ENCODE measurements at places on chromosomes 3 and 15.
A peak's percentile ranks its signal among the peaks of the same experiment; 100 is the strongest.

DNA sequence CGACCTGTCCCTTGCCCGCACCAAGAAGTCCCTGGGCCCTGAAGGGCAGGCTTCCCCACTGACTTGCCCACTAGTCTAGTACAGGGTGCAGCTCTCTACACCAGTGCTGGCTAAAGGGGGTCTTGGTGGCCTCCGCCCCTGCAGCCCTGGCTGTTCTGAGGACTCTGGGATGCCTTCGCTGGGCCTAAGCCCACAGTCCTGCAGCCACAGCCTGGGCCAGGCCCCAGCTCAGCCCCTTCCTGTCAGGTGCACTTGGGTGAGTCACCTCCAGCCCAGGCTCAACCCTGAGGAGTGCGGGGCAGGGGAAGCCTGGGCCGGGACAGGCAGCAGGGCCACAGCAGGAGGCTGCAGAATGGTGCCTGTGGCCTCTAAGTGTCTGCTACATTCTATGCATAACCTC, 971 bp downstream of the C3orf22 start:
- DNase-seq, result no peak

DNA sequence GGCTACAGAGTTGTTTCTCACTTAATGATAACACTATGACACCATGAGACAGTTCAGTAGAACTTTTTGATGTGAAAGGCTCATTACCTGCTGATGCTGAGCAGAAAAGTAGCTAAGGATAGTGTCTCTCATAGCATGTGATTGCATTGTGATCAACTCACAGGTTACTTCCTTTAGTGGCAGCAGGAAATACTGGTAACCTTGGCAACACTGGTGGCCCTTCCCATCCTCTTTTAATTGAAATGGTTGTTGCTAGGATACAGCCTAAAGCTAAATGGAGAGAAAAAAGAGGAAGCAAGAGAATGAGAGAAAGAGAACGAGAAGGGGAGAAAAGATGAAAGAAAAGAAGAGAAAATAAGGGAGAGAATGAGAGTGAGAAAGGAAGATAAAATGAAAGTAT, 204.7 kb upstream of the GAP43 start:
- DNase-seq, result no peak

DNA sequence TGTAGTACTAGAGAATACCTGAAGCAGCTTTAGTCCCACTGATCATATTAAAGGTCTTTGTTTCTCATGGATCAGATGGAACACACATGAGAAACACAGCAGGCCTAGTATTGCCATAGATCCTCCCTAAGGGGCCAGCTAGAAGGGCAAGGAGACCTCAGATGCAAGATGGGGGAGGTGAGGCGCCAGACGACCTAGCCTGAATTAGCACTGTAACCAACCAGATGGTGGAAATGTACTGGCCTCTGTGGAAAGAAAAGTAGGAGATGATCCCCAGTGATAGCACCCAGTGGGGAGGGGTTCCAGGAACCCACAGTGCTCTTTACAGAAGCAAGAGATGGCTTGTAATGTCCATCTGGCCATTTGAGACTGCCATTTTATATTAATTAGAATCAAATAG, 138.2 kb upstream of the ZNF385D start:
- DNase-seq, result no peak

DNA sequence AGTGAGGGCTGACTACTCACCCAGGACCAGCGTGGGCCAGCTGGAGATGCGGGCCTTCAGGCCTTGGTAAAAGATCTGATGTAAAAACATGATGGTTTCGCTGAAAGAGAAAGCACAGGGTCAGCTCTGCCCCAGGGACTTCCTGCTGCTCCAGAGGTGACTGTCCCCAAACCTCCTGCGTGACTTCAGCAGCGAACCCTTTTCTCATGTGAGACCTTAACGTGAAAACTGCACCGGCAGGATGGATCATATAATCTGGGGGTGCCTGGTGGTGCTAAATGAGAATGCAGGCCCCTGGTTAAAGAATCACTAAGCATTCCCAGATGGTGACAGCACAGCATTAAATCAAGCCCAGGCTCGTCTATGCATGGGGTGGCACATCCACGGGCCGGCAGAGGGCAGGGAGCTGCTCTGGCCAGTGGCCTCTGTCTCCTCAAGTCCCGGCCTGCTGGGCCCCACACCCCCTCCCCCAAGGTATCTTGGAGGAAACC, 55.4 kb downstream of the RASGRF1 start:
- no peak for DNase-seq

DNA sequence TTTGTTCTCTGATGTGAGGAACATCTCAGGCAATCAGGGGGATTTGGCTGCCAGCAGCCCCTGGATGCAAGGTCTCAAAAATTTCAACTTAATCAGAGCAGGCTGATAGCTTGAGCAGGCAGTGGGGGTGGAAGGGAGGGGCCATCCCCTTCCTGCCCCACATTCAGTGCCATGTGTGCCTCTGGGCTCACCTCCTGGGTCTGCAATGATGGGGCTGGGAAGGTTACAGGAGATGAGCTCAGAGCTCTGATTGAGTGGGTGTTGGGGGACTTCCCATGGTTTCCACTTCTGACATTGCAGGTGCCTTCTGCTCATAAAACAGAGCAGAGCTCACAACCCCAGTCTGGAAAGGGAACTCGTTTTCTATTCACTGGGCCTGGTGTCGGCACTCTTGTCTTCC, 37.0 kb downstream of the PARP16 start:
- peak; percentile 64 for DNase-seq

DNA sequence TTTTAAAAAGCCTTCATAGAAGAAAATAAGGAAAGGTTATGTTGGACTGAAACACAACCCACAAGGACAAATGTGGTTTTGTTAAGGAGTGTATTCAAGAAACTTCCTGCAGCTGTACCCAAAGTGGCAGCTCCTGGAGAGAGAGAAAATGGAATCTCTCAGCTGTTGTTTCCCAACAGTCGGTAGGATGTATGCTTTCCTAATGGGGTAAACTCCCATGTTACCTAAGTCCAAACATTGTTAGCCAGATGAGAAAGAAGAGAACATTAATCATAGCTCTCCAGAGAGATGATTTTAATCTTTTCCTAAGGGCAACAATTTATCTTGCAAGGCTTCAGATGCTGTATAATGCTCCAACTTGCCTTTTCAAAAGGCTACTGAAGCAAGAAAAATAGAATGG, 22.6 kb upstream of the TEX9 start:
- no peak for DNase-seq

DNA sequence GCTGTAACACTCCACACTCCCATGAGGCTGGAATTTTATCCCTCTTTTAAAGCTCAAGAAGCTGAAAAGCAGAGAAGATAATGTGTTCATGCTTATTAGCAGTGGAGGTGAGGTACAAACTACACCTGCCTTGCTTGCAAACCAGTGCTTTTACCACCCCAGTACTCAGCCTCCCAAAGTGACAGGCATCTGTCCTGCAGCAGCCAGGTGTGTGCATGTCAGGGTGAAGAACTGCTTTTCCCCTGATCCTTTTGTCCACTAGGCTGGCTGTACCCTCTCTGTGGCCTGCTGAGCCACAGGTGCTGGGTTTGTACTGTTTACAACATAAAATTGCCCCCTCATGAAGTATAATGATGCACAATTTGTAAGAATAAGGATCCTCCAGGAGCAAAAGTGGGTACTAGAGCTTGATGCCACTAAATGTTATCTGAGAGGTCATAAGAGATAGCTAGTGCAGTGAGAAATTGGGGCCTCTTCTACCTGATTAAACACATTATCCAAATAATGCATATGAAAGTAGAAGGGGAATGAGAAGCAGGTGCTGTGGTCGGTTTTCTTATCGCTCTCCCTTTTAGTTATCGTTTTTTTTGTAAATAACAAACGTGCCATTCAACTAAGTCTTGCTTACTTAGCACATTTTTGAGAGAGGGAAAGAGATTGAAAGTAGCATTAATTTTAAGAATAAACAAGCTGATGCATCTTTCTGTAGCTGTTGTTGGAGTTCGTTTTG, 39.2 kb upstream of the GADL1 start:
- no peak for DNase-seq

DNA sequence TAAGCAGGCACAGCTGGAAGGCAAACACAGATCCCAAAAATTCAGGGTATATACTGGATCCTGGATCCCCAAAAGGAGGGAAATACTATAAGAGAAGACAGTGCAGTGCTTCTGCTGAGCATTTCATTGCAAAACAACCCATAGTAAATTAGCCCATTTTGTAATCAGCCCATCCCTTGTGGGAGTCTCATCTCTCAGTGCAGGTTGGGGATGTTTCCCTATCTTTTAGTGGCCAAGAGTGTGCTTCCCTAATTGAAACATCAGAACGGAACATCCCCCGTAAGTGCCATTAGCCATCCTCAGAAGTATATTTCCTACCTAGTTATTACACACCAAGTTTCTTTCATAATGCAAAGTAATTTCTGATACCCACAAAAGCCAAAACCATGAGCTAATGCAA, 11.2 kb upstream of the MTMR14 start:
- no peak for DNase-seq

DNA sequence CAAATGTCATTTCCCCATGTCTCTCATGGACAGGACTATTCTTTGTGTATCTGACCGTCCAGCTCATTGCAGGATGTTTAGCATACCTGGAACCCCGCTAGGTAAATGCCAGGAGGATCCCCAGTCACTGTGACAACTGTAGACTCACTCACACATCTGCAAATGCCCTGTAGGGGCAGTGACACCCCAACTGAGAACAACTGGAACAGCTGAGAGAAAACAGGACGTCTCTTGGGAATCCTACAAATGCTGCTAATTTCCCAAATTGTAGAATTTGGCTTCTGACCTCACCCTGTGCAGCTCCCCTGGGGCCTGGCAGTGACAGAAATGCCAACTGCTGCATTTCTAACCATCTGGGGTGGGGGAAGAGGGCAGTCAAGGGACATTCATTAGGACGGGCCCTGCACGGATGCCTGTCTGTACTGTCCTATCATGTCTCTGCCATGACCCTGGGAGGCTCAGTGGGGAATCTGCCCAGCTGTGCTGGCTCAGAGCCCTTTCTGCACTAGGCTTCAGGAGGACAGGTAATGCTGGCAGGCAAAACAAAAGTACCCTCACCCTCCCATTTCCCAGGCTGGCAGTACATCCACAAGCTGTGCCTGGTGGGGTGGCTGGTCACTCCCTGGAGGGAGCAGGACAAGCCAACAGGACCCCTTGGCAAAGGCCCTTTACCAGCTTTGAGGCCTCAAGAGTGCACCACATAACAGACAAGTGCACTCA, 30.4 kb downstream of the RAB6B start:
- DNase-seq, result no peak

DNA sequence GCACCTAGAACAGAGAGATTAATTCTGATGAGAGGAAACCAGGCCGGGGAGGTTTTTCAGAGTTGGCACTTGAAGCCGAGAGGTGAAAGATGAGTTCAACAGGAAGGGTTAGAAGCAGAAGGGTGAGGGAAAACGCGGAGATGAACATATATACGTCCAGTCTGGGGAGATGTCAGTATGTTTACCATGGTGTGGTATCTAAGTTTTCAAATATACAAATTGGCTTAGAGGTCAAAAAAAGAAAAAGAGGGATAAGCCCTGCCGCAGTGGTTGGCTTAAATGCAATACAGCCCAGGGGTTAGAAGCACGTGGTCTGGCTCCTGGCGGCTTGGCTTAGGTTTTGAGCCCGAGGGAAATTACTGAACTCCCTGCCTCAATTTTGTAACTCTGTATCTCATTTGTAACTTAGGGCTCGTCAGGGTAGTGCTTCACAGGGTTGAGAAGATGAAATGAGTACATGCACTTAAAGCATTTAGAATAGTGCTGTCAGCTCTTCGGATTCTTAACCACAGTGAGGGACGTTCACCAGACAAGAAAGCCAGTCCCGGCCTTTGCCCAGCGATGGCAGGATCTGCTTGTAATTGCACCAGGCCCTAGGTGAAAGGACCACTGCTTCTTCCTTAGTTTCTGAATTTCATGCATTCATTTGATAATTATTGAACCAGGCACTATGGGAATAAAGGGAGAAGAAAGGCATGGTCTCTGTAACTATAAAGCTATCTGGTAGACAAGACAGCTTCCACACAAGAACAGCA, 6.4 kb downstream of the HES1 start:
- no peak for DNase-seq

GRCh38 chr3:175484666-175485065, 625.5 kb downstream of the NAALADL2 start:
- no peak for DNase-seq

DNA sequence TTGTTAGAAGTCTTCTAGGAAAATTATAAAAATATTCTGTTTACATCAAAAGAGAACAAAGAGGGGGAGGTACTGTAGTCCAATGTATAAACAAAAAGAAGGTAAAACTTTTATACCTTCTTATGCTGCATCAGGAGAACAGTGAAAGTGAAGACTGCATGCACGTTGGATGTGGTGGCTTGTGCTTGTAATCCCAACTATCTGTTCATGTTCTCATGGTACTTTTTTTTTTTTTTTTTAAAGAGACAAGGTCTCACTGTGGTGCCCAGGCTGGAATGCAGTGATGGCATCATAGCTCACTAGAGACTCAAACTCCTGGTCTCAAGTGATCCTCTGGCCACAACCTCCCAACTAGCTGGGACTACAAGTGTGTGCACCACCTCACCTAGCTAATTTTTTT, 4.2 kb downstream of the SEC62 start:
- DNase-seq, result no peak

GRCh38 chr15:61879219-61879618, 181.0 kb downstream of the VPS13C start:
- no peak for DNase-seq

DNA sequence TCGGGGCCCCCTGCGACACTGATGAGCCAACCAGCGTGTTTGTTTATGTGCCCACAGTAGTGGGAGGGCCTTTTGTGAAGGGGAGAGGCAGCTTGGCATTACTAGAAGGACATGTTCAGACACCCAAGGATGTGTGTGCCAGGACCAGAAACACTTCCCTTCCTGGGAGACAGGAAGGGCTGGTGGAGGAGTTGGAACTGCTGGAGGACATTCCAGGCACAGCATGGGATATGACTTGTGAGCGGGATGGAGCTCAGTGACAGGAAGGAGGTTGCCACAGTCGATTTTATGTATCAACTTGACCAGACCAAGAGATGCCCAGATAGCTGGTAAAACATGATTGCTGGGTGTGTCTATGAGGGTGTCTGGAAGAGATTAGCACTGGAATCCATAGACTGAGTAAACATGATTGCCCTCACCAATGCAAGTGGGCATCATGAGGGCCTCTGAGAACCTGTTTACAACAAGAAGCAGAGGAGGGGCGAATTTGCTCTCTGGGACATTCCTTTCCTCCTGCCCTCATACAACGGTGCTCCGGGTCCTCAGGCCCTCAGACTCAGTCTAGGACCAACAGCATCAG, 106.4 kb upstream of the TLE3 start:
- no peak for DNase-seq

DNA sequence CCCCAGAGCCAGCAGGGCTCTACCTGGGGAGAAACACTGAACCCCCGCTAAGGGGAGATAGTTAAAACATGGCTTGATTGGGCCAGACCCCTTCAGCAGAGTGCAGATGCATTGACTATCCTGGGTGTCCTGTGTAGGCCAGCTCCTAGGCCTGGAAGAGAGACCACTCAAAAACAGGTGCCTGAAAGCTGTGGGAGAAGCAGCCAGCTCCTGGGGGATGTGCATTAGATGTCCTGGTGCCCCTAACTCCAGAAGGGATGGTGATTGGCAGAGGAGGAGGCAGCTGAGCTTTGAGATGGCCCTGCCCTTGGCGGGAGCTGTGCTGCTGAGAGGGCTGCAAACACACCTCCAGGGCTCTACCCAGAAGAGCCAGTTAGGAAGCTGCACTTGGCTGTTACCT, 89.3 kb upstream of the PLXNA1 start:
- DNase-seq, result no peak

Measured in stimulated activated effector memory CD8-positive, alpha-beta T cell treated with anti-CD3 and anti-CD28 coated beads, Interleukin-12 subunit alpha, Interleukin-12 subunit beta, amount 100 ng/mL, for 72 hours (primary cell).